Kasumi-1 (cell line): ENCODE measurements at places on chromosomes 7 and 10.

- DNase-seq = no peak
Measured at GRCh38 chr7:98956469-98956868, 78.1 kb downstream of the TRRAP start.

DNA sequence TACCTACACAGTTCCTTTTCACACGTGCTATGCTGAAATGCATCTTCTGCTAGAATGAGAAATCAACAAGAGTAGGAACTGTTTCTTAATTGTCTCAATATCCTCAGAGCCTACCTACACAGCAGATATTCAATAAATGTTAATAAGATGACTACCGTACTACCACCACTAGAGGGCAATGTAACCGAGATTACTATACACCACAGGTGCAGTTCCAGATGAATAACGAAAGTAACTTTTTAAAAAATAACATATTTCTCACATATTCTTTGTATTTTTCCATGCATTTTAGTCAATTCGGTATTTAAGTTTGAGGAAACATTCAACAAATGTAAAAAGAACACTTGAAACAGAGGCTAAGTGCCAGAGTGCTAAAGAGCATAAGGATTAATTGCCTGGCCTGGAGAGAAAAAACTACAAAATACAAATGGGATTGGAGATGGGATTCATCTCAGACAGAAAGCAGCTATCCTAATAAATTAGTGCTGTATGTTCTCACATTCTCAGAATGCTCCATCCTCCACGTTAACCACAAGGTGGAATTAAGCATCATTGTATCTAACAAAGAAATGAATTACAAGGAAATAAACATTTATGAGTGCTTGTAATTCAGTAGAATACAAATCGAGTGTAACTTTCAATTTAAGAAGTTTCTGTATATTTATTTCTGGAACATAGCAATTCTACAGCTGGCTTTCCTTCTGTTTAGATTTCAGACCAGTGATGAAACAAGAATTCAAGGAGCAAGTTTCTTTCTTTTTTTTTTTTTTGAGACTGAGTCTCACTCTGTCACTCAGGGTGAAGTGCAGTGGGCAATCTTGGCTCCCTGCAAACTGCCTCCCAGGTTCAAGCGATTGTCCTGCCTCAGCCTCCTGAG is 20.3 kb upstream of the HECTD2 start:
- peak; percentile 92 for DNase-seq

GRCh38 chr10:75263806-75264205 is 28.0 kb upstream of the COMTD1 start:
- DNase-seq = no peak

DNA sequence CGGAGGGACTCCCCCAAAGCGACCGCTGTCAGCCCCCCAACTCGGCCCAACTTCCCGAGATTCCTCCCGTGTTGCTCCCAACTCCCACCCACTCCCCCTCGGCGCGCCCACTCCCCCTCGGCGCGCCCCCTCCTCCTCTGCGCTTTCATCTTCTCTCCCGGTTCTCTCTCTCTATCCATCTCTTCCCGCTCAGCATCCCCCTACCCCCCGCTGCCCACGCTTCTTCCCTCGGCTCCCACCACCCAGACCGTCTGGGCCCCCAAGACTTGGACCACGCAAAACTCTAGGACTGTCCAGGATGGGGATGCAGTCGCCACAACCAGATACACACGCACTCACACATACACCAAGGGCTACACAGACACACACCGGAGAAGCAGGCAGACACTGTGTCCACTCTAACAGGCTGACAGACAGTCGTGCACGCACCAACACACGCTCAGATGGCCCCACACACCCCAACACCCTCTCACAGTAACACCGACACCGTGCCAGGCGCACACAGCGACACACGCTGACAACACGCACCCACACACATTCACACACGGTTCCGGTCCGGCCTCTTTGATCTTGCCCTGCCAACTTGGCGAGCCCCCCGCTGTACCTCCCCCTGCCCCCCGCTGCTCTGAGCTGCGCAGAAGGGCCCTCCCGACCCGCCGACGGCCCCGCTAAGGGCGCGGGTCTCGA is 1.1 kb downstream of the GRID1 start:
- no peak for DNase-seq

GRCh38 chr10:70357565-70357964 is 24.9 kb downstream of the LRRC20 start:
- DNase-seq = no peak

- no peak for DNase-seq
Measured at GRCh38 chr10:71232089-71232998, 20.0 kb downstream of the UNC5B start.

DNA sequence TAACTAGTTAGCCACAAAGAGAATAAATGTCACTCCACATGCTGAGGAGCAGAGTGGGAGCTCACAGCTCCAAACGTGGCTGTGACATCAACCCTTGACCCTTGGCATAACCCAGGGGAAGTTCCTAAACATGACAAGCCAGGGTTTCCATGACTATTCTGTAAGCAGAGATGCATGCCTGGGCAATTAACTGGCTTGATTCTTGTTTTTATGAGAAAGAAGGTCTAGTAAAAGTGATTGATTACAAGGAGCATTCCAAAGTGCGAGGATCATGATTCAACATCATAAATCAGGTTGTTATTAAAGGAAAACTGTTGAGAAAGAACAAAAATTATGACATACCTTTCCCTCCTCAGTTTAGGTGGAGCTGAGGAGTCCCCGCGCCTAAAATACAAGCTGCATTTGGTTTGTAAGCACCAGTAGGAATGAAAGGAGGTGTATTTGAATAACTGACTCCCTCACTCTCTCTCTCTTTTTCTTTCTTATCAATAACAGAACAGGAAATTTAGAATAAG is 108.4 kb downstream of the SFMBT2 start:
- no peak for DNase-seq
